ENCODE measurements at places on chromosomes 13 and 19.
A peak's percentile ranks its signal among the peaks of the same experiment; 100 is the strongest.

GRCh38 chr13:69948016-69948415 is 159.6 kb upstream of the ATXN8OS start:
- DNase-seq: no peak

GRCh38 chr13:38538422-38538821 is 148.5 kb upstream of the FREM2 start:
- DNase-seq: no peak

GRCh38 chr13:25902455-25902854 is 149.4 kb downstream of the SHISA2 start:
- no peak for DNase-seq

DNA sequence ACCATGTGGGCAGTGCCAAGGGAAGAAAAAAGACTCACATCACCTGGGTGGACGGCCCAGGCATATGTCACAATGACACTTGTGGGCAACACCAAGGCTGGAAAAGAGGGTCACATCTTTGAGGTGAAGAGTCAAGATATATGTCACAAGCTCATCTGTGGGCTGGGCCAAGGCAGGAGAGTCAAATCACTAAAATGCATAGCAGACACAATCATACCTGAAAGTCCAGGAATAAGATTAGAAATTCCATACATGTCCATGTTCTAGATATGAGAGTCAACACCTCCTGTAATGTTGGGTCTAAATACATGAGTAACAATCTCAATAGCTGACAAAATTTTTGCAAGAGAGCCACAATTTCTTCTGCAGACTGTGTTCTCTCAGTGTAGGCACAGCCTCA is 145.0 kb downstream of the ZNF675 start:
- DNase-seq: no peak

DNA sequence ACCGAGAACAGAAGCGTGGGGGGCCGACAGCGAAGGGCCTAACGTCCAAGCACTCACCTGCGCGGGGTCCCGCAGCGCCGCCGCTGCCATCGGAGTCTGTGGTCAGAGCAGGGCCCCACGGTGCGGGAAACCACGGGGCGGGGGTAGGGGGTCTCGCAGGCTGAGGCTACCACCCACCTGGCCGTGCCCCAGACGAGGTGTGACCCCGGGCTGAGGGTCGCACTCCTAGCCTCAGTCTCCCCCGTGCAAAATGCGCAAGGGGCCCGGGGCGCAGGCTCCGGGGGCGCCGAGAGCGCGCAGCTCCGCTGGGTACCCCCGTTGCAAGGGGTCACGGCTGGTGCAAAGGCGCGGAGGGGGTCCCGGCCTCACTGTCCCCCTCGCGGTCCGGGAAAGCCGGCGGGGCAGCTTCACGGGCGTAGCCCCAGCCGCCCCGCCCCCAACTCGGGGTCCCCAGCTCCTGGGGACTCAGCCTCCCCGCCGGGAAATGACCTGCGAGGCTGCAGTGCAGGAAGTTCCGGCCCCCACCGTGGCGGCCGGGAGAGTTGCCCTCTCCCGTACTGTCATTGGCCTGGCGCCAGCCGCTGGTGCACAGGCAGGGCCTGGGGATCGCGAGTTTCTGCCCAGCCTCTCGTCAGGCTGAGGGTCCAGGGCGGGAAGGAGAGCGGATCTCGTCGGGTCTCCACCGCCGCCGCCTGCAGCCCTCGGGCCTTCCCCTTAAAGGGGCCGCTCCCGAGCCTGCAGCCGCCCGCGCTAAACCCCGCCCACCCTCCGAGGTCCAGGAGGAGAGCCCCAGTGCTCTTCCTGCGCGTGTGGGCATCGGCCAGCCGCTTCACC is at the start of gene ZNF792:
TSS of gene ZNF792 (minus strand) at position 657 of the 834 bp plus-strand sequence. CDS start at position 90, 567 bp downstream.
- peak; percentile 10 for DNase-seq

DNA sequence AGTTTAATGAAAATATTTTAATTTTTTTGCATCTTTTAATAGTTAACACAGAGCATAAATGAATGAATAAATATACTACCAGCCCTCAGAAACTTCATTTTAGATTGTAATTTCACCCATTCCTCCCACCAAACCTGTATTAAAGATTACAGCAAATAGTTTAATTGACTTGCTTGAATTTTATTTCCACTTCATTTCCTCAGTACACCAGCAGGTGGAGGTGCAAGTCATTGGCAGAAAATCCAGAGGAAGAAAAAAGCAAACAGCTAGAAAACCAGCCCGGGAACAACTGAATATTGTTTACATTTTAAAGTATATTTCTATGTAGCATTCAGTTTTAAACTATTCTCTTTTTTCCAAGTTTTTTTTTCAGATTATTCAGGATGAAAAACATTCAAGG is 177.8 kb downstream of the OLFM4 start:
- no peak for DNase-seq

DNA sequence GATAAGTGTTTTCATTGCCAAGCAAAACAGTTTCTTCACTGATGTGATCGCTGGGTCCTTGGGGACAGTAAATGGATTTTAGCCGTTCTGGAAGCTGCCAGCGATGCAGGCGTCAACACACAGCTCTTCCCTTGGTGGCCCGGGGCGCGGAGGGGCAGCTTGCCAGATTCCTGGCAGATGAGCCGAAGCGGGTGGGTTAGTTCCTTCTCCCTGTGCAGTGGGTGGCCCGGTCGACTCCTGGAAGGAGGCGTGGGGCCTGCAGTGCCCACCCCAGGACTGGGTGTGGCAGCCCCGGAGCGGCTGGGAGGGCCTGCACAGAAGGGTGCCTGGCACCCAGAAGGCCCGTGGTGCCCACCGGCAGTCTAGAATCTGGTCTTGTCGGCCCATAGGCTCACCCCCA is 69.0 kb downstream of the KDM4B start:
- no peak for DNase-seq

DNA sequence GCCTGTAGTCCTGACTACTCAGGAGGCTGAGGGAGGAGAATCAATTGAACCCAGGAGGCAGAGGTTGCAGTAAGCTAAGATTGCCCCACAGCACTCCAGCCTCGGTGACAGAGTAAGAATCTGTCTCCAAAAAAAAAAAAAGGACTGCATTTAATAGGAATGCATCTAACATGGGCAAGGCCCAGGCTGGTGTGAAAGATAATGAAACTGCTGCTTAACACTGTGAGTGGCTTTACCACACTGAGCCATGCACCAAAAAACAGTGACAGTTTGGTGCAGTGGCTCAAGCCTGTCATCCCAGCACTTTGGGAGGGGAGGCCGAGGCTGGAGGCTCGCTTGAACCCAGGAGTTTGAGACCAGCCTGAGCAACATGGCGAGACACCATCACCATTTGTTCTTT is 8.6 kb downstream of the GTF2F1 start:
- DNase-seq: no peak

GRCh38 chr19:12112701-12113100 is 27.4 kb downstream of the ZNF20 start:
- DNase-seq: no peak

DNA sequence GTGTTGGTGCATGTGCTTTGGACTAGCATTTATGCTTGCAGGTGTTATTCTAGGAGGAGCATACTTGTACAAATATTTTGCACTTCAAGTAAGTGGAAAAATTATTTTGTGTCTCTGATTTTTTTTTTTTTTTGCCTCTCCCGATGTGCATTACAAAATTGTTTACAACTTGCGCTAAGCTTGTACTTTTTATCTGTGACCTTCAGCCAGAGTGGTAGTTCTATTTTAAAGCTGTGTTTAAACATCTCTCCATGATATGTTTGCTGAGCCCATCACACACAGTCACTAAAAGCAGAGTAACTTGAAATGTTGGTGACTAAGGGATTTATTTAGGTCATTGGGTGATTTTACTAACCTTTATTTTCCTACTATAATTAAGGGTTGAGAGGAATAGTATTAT is 20.8 kb downstream of the ITM2B start:
- DNase-seq: no peak

DNA sequence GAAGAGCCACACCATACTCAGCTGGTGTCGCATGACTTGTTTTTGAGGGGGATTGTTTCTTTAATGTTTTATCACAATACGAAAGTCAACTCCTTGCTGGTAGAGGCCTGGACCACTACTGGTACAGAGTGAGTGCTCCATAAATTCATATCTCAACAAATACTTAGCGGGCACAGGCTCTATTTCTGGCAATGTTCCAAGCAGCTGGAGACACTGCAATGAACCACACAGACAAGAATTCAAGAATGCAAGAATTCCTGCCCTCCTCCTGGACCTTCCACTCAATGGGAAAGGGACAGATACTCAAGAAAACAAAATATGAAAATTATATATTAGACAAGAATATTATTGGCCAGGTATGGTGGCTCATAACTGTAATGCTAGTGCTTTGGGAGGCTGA is 5.1 kb upstream of the FXYD5 start:
- no peak for DNase-seq

DNA sequence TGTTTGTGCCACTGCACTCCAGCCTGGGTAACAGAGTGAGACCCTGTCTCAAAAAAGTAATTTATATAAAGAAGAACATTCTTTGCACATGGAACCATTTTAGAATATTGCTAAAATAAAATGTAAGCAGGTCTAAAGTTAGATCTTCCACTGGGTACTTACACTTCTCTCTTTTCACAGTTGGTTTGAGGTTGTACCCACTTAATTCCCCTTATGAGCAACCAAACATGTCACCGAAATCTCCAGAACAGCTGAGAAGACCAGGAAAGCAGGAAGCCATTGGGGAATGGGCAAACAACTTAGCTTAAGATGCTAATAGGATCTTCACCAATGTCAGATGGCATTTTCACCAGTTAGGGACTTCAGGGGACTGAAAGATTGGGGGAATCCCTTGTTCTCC is 18.8 kb downstream of the NLRP4 start:
- DNase-seq: no peak

- DNase-seq: no peak
Measured at GRCh38 chr13:93004919-93005318, 221.7 kb upstream of the GPC6 start.

GRCh38 chr13:110037925-110038573 is 251.7 kb upstream of the IRS2 start:
- DNase-seq: no peak

DNA sequence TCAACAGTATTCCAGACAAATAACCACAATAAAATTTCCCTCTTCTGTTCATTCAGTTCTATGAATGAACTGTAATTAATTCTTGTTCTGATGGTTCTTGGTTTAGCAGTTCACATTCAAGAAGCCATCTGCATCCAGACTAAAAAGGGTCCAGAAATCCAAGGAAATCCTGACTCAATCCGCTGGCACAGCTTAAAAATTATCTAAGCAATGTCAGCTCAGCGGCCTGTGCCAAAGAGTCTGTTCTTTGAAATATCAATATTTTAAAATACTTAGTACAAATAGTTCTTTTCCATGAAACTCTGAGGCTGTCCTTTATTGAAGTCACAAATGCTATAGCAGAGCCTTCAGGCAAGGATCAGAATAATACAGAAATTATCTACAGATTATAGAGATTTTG is 57.2 kb downstream of the DHRS12 start:
- DNase-seq: no peak

- no peak for DNase-seq
Measured at GRCh38 chr19:1237754-1238368, at the start of gene CBARP. Gene CBARP (minus strand): TSS chr19:1238005. CDS start chr19:1236100, 1,905 bp downstream.

DNA sequence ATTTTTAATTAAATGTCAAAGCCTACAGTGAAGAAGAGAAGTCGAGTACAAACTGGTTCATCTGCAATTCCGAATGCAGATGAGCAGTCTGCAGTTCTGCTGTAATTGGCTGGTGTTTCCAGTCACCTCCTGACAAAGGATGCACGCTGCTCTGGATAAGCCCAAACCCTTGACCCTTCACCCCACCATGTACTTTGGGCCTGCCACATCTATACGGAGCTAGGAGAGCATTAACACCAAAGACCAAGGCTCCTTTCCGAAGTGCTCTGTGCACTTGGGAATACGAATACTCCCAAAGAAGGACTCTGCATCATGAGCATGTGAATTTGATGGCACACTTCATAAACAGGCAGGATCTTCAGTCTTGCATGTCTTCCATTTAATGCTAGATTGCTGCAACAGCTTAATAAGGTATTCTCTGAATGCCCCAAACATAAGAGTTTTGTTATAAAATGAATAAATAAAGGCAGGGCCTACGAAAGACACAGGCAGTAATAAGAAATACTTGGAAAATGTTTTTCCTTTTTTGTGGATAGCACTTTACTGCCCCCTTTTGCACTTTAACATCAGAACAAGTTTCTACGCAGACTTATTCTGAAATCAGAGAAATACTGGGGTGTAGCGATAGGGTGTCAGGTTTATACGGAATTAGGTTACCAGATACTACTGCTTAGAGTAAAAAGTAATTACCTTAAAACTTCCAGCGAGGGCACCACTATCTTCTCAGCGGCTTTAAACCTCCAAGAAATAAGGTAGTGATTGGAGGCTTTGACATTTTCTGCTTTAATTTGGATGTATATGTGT is 15.0 kb downstream of the EFNB2 start:
- no peak for DNase-seq

DNA sequence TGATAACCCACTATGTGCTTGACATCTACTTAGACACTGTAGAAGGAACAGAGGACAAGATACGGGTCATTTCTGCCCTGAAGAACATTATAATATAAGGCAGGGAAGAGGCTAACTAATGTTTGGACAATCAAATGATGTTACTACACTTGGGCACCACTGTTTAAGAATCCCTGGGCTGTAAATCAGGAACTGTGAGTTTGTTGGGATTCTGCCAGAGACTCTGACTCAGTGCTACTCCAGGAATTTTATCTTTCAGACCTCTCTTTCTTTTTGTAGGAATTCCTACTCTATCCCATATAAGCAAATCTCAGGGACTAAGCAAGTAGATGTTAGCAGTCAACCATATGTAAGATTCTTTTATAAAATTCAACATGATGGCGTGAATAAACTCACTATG is 3.1 kb upstream of the ZNF471 start:
- DNase-seq: no peak

GRCh38 chr13:51768976-51769375 is 35.0 kb downstream of the DHRS12 start:
- no peak for DNase-seq

DNA sequence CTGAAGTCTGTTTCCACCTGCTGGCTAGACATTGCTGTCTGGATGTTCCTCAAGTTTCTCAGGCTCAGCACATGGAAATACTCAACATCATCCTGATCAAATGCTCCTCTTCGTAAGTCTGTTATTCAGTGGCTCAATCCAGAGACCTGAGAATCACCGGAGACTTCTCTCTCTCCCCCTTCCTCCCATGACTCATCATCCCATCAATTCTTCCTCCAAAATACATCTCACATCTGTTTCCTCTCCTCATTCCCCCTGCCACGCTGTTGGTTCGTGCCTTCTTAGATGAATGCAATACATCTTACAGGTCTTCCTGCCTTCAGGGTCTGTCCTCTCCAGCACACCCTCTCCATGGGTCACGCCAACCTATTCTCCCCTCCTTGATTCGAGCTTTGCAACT is 7.4 kb upstream of the RXFP2 start:
- DNase-seq: no peak

DNA sequence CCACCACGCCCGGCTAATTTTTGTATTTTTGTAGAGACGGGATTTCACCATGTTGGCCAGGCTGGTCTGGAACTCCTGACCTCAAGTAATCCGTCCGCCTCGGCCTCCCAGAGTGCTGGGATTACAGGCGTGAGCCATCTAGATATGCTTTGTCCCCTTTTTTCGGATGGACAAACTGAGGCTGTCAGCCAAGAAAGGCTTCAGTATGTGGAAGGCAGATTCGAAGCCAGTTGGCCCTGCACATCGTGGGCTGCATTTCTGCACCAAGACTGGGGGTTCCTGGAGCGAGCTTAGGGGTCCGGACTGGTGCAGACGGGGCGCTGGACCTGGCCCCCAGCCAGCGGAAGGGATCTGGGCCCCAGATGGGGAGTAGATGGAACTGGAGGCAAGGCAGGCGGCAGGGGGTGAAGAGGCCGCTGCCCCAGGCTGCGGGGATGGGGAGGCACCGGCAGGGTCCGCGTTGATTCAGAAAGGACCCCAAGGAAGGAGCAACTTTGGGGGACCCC is 9.7 kb upstream of the JUND start:
- no peak for DNase-seq

- DNase-seq: no peak
Measured at GRCh38 chr13:53513226-53513625, 484.6 kb downstream of the OLFM4 start.

All from activated CD4-positive, CD25-positive, alpha-beta regulatory T cell treated with anti-CD3 and anti-CD28 coated beads, Interleukin-2, amount 50 U/mL, for 16 hours (primary cell).